Cardiac atrium fibroblast (primary cell): ENCODE measurements at places on chromosomes 6 and 20. TPM values are rescaled to one million over a fixed set of nuclear protein-coding genes. Genes with fewer than 3 reads are reported as not detected.

Gene SIRPB2
- total RNA-seq = not detected in 2 replicates

Gene ASIP
- total RNA-seq = not detected in 2 replicates

Gene TP53TG5
- not detected in 2 replicates for total RNA-seq

Gene TUBB2B
- 6.3 and 13.2 TPM in 2 replicates for total RNA-seq

Gene SLC22A16
- 1.9 TPM in 1 of 2 replicates, not detected in the other for total RNA-seq

Gene CDC5L
- total RNA-seq = 12.2 and 12.8 TPM in 2 replicates

Gene C2
- 0.97 and 2.2 TPM in 2 replicates for total RNA-seq
